ENCODE measurements at places on chromosomes 2 and 18.

DNA sequence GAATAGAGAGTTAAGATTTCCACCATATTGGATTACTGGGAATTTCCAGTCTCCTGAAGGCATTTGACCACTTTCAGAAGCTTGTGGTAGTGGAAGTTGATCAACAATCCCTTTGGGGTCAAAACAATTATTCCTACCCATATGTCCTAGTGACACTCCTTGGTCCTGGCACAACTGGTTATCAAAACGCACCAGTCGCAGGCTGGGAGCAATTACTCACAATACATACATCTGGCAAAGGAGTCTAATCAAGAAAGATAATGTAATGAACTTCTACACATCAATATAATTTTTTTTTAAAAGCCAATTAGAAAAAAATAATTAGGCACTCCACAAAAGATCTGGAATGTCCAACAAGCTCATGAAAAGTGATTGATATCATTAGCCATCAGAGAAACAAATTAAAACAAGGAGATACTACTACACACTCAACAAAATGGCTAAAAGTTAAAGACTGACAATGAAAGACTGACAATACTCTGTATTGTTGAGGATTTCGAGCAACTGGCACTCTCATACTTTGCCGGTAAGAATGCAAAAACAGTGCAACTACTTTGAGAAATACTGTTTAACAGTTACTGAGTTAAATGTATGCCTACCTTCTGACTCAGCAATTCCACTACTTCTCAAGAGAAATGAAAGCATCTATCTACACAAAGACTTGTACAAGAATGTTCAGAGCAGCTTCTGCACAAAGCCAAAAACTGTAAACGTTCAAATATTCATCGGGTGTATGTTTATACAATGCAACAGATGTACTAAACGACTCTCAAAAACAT lies 2.0 kb downstream of the INO80C start:
- no peak for DNase-seq

DNA sequence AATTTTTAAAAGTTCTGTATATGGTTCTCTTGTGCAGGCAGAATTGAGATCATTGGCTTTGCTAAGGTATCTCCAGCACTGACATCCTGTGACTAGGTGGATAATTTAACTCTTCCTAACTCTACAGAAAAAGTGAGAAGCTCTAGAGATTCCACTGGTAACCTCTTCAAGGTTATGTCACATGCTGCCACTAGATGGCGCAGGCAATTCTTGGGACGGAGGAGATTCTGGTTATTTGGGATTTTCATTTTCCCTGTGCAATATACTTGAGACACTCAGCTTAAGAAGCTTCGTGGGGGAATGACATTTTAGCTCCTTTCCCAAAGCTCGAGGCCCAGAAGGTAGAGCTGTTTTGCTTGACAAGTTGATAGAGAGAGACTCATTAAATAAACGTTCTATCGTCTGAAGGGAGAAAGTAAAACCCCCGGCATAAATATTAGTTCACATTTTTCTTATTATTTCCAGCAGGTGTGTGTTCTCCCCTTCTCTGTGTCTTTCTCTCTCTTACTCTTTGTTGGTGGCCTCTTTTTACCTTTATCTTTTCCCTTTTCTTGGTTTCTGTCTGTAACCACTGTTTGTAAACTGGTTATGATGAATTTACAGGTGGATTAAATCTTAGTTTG lies 26.6 kb upstream of the LANCL1 start:
- peak; percentile 62 for DNase-seq

GRCh38 chr2:24930768-24931167 lies 10.7 kb upstream of the ADCY3 start:
- peak; percentile 7 for DNase-seq

DNA sequence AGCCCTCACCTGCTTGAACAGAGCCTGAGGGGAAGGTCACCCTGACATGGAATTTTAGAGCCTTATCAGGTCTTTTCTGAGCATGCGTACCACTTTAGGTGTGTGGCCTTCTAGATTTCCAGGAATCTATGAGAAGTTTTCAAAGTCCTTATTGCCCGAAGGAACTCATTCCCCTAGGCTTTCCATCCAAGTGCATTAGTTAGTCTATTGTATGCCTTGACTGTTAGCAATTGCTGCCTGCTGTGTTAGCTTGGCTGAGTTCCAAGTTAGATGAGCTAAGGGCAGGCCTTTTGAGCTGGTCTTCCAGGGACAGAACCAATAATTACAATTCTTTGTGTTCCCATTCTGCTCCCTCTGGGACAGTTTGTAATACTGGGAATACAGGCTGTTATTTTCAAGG lies 30.8 kb upstream of the PUM2 start:
- DNase-seq: peak; percentile 46

DNA sequence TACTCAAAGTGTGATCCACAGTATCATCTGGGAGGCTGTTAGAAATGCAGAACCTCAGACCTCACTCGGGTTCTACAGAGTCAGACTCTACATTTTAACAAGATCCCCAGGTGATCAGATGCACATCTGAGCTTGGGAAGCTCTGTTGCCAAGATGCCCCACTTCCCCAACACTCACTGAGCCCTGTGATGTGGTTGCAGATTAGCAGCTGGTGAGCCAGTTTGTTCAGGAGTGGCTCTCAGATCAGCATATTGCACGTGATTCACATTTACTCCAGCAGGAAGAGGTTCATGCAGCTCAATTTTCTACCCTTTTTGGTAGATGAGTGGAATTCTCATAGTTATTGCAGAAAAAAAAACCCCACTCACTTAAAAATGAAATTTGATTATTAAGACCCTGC lies 96.4 kb downstream of the VIT start:
- DNase-seq: no peak

DNA sequence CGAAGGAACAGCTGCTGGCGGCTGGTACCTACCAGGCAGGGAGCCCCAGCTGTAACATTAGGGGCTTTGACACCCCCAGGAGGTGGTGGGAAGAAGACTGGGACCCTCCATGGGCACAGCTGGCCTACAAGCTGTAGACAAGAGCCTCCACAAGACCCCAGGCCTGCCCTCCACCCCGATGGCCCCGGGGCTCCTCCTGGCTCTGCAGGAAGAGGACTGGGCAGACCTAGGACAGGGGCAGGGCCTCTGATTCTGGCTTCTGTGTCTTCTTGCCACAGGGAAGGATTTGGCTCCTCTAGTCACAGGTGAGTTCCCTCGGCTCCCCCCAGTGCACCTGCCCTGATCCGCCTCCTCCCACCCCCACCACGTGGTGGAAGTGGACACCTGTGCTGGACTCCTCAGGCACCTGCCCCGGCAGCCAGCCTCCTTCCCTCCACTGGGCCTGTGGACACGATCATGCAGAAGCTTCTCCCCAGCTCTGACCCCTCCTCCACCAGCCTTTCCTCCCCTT lies 53.4 kb upstream of the ODC1 start:
- no peak for DNase-seq

DNA sequence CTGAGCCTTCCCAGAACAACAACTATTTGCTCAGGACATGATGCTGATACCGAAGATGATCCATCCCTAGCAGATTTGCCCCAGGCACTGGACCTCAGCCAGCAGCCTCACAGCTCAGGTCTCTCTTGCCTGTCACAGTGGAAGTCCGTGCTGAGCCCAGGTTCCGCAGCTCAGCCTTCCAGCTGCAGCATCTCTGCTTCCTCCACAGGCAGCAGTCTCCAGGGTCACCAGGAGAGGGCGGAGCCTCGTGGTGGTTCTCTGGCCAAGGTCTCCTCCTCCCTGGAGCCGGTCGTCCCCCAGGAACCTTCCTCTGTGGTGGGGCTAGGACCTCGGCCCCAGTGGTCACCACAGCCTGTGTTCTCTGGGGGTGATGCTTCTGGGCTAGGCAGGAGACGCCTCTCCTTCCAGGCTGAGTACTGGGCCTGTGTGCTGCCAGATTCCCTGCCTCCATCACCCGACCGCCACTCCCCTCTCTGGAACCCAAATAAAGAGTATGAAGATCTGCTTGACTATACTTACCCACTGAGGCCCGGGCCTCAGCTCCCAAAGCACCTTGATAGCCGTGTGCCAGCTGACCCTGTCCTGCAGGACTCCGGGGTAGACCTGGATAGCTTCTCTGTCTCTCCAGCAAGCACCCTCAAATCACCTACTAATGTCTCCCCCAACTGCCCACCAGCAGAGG lies 15.4 kb downstream of the CEP68 start:
- DNase-seq: no peak

DNA sequence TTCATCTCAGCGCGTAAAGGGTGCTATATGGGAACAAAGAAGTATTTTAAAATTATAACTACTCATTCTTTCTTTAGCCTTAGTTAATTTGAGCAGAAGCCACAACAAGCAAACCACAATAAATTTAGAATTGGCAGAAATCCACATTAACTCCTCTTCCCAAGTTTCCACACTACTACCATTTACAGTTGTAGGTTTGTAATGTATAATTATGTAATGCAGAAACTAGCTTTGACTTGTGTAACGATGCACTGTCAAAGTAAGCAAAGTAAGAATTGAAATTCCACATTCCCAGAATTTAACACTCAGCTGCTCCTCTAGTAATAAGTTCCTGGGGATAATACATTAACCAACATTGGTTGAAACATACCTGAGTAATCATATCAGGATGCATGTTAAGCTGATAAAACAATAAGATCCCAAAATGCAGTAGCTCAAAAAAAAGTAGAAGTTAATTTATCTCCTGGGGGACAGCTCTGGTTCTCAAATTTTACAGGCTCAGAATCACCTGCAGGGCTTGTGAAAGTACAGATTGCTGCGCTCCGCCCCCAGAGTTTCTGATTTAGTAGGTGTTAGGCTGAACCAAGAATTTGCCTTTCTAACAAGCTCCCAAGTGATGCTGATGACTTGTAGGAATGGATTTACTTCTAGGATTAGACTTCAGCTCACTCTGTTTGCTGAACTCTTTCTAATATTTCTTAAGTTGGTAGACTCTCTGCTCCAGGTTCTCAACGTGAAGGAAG lies 9.9 kb downstream of the GRP start:
- peak; percentile 33 for DNase-seq

DNA sequence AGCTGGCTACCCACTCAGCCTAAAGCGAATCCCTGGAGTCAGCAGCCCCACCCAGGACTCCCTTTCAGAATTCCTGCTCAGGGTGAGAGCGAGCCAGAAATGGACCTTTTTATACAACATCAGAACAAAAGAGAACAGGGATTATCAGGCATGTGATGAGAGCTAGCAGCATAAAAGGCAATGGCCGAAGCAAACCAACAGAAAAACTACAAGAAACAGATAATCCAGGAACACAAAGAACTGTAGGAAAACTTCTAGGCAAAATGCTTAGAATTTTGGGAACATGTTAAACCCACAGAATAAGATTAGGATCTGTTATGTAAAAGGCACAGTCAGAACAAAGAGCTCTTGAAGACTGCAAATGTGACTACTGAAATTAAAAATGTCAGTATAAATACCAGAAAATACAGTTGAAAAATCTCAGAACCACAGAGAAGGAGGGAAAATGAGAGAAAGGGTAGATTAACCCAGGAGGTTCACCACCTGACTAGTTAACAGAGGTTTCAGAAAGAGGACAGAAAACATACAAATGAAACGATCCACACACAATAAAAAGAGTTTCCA lies 31.3 kb downstream of the ITGA6 start:
- no peak for DNase-seq

DNA sequence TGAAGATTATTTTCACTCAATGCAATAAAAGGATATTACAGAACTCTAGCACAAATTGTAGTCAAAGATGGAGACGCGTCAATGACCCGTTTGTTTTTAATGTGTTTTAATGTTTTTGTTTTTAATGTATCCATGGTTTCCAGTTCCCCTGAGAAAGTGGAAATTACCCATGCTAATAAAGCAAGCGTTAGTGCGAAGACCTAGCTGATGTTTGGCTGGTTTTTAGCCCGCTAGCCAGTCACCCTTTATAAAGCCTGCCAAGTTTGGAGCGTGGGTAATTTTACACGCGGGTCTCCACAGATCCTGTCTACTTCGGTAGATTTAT lies 430 bp upstream of the CHMP1B start:
- DNase-seq: peak; percentile 64

GRCh38 chr18:9987931-9988330 lies 74.1 kb downstream of the VAPA start:
- no peak for DNase-seq

DNA sequence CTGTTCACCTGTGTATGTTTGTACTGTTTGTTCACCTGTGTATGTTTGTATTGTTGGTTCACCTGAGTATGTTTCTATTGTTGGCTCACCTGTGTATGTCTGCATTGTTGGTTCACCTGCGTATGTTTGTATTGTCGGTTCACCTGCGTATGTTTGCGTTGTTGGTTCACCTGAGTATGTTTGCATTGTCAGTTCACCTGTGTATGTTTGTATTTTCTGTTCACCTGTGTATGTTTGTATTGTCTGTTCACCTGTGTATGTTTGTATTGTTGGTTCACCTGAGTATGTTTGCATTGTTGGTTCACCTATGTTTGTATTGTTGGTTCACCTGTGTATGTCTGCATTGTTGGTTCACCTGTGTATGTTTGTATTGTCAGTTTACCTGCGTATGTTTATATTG lies 14.6 kb downstream of the ADI1 start:
- DNase-seq: no peak

DNA sequence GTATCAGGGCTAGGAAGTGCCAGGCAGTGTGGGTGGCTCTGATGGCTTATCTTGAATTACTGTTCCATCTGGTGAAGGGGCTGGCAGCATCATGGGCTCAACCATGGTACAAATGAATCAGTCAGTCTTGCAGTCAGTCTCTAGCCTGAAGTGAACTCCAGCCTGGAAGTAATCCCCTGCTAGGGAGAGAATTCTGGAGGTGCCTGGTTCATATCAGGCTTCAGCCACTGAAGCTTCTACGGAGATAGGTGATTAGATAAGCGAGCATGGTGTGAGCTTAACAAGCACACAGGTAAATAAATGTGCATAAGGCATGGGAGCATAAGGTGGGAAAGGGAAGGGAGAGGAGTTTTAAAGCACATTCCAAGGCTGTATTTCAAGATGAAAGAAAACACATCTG lies 541.7 kb downstream of the MBD2 start:
- no peak for DNase-seq

- DNase-seq: no peak
Measured at GRCh38 chr18:65659912-65660311, 90.9 kb upstream of the CDH7 start.

DNA sequence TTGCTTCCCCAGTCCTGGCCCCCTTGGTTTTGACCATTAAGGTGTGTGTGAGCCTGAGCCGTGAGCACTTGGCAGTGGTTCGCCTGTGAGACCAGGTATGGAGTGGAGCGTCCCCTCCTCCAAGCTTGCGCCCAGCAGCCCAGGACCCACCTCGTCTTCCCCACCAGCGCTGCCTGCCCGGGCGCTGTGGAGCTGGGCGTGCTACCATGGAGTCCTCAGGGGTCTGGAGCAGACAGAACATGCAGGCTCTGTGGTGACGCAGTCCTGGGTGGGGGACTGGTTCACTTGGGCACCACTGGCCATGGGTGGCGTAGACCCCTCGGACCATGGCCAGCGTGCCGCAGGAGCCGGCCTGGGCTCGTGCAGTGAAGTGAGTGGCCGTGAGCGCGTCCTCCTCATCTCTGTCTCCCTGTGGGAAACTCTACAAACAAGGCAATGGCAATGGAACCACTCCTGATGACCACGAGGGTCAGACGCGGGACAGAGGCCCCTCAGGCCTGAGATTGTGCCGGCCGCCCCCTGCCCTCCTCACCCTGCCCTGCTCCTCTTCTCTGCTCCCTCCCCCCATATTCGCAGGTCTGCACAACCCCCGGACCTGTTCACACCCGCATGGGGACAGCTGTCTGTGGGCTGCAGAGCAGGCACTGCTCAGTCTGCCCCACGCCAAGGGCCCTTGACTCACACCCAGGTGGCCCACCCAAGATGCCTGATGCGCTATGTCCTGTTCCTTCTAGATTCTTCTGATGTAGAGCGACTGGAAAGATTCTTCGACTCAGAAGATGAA lies 15.0 kb downstream of the DTYMK start:
- DNase-seq: no peak

- no peak for DNase-seq
Measured at GRCh38 chr2:24739354-24740025, 53.7 kb downstream of the PTRHD1 start.

Data from kidney tubule cell (primary cell).